ENCODE measurements at places on chromosomes 11 and 22.

DNA sequence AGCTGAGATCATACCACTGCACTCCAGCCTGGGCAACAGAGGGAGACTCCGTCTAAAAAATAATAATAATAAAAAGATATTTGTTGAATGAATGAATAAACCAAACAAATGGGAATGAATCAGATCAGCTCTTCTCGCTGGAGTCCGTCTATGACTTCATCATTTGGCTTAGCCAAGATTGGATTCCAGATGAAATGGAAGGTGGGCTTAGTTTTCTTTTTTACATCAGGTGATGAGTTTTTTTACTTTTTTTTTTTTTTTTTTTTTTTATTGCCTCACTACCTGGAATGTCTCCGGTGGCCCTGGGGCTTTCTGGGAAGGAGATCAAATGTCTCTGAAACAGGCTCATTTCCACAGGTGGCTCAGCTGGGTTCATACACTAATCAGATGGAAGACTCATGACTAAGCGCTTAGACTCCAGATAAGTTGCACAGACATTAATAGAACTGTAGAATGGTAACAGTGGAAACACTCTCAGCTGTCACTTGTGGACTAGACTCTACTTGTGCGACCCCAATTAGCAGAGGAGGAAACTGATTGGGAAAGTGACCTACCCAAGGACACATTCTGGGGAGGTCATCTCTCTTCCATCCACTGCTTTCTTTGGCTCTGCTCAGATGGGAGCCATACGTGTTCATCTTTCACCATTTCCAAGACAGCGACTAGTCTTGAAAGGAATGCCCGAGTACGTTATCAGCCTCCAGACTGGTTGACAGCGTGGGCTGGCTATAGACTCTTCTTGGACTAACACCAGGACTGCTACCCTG lies 20.5 kb upstream of the RBFOX2 start:
- H3K27ac ChIP-seq: no peak overlapping the region
- DNase-seq: no peak
- H3K4me3 ChIP-seq: no peak overlapping the region
- no peaks in the 10 kb centered on the region for H3K36me3 ChIP-seq

DNA sequence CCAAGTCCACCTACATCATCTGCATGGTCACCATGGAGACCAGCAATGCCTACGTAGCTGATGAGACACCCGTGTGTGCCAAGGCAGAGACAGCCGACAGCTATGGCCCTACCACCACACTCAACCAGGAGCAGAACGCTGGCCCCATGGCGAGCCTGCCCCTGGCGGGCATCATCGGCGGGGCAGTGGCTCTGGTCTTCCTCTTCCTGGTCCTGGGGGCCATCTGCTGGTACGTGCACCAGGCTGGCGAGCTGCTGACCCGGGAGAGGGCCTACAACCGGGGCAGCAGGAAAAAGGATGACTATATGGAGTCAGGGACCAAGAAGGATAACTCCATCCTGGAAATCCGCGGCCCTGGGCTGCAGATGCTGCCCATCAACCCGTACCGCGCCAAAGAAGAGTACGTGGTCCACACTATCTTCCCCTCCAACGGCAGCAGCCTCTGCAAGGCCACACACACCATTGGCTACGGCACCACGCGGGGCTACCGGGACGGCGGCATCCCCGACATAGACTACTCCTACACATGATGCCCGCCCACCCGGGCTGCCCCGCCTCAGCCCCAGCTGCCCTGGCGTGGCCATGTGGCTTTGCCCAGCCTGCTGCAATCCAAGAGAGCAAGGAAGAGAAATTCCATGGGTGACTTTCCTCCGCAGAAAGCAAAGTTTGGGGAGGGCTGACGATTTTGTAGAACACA lies 48.0 kb downstream of the MACROD1 start:
- no peaks in the 10 kb centered on the region for H3K27me3 ChIP-seq
- no peak overlapping the region for H3K4me3 ChIP-seq
- H3K27ac ChIP-seq: no peak overlapping the region
- no peaks in the 10 kb centered on the region for H3K4me1 ChIP-seq
- no peak for DNase-seq
- H3K36me3 ChIP-seq: no peaks in the 10 kb centered on the region

DNA sequence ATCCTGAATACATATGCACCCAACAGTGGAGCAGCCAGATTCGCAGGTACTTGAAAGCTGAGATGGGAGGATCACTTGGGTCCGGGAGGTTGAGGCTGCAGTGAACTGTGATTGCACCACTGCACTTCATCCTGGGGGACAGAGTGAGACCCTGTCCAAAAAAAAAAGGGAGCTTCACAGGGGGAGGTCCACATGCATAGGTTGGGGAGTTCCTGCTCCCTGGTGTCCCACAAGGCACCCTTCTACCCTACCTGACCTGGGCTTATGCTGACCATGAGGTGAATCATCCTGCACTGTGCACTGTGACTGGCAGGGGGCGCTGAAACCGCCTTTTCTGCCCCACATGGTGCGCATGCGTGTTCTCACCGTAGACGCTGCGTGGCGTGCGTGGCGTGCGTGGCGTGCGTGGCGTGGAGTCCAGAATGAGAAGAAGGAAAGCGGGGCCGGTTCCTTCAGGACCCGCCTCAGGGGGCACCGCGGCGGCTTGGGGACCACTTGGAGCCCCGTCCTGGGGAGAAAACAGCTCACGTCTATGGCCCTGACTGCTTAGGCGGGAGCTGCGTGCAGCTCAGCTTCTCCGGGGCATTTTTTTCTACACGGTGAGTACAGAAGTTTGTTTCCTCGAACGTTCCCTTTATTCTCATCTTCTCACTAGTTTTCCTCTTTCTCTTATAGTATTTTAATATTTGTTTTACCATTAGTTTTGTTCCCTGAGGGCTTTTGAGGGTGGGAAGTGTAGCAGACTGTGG lies 116.6 kb upstream of the GRK3 start:
- H3K27me3 ChIP-seq: no peaks in the 10 kb centered on the region
- H3K27ac ChIP-seq: peak overlapping the region; percentile 84
- H3K4me1 ChIP-seq: no peaks in the 10 kb centered on the region
- H3K36me3 ChIP-seq: no peaks in the 10 kb centered on the region
- DNase-seq: peak; percentile 93

- peaks cover 11% of the 10 kb centered on the region for H3K27me3 ChIP-seq
- H3K36me3 ChIP-seq: no peaks in the 10 kb centered on the region
- no peak overlapping the region for H3K4me3 ChIP-seq
- H3K4me1 ChIP-seq: peaks cover 30% of the 10 kb centered on the region
- H3K27ac ChIP-seq: no peak overlapping the region
These were observed 7.0 kb downstream of the BEST1 start for GRCh38 chr11:61957021-61957770.

DNA sequence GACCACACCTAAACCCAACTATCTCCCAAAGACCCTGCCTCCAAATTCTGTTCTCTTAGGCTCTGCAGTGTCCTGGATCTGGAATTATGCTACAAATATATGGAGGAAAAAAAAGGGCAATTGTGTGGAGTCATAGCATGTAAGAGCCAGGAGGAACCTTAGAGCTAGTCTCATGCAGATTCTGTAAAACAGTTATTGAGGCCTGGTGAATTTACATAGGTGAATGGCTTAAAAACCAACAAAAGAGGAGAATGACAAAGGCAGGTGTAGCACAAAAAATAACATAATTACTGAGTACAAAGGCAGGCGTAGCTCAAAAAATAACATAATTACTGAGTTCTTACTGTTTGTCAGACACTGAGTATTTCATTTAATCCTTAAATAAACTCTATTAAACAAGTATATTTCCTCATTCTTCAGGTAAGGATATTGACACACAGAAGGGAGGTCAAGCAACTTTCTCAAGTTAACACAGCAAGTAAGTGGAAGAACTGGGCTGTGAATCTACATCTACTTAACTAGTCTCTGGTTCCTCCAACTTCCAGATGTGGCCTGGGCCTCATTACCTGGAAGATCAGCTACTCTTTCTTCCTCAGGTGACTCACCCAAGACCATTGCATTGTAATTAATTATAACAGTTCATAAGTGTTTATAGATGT lies 938.9 kb upstream of the TENM4 start:
- no peaks in the 10 kb centered on the region for H3K36me3 ChIP-seq
- DNase-seq: no peak
- H3K4me3 ChIP-seq: no peak overlapping the region

- no peak overlapping the region for H3K4me3 ChIP-seq
- no peaks in the 10 kb centered on the region for H3K27me3 ChIP-seq
- H3K36me3 ChIP-seq: no peaks in the 10 kb centered on the region
- no peak for DNase-seq
- peaks cover 3% of the 10 kb centered on the region for H3K4me1 ChIP-seq
- H3K27ac ChIP-seq: no peak overlapping the region
These were observed 215.0 kb upstream of the CTSC start for GRCh38 chr11:88552379-88553062.
